NCI-H187 (cell line): ENCODE measurements at places on chromosomes 4 and X.

- no peak for DNase-seq
Observed at GRCh38 chrX:13279279-13280018, 40.4 kb downstream of the ATXN3L start.

GRCh38 chrX:10726647-10727046 lies 106.3 kb upstream of the MID1 start:
- no peak for DNase-seq

- DNase-seq: no peak
Observed at GRCh38 chr4:80252427-80252826, 14.0 kb upstream of the FGF5 start.

DNA sequence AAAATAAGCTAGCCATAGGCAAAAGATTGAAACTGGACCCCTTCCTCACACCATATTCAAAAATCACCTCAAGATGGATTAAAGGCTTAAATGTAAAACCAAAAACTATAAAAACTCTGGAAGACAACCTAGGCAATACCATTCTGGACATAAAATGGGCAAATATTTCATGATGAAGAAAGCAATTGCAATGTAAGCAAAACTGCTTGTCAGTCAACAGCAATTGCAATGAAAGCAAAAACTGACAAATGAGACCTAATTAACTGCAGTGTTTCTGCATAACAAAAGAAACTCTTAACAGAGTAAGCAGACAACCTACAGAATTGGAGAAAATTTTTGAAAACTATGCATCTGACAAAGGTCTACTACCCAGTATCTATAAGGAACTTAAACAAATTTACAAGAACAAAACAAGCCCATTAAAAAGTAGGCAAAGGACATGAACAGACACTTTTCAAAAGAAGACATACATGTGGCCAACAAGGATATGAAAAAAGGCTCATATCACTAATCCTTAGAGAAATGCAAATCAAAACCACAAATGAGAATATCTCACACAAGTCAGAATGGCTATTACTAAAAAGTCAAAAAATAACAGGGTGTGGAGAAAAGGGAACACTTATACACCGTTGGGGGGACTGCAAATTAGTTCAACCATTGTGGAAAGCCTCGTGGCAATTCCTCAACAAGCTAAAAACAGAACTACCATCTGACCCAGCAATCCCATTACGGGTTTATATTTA lies 46.7 kb downstream of the CFAP299 start:
- no peak for DNase-seq

GRCh38 chr4:81827577-81828202 lies 356.0 kb upstream of the RASGEF1B start:
- no peak for DNase-seq

GRCh38 chr4:83725336-83726085 lies 189.6 kb downstream of the GPAT3 start:
- DNase-seq: no peak

GRCh38 chr4:169084954-169085353 lies 74.9 kb upstream of the CBR4 start:
- DNase-seq: no peak

DNA sequence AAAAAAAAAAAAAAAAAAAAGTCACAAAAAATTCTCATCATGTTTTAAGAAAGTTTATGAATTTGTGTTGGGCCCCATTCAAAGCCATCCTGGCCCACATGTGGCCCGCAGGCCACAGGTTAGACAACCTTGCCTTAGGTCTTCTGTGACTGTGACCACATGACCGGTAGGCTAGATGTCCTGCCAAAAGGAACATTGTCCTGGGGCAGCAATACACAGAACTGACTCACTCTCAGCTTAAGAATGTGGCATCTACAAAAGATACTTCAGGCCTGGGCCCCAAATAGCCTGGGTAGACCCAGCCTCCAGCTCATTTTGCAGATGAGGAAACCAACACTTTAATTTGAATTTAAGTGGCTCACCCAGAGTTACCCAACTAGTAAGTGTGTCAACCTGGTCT lies 10.0 kb downstream of the AWAT2 start:
- DNase-seq: no peak
